AG09309 (cell line): ENCODE measurements at places on chromosomes 5 and 9.

GRCh38 chr5:88657906-88658775 lies 224.8 kb downstream of the MEF2C start:
- no peak for DNase-seq

DNA sequence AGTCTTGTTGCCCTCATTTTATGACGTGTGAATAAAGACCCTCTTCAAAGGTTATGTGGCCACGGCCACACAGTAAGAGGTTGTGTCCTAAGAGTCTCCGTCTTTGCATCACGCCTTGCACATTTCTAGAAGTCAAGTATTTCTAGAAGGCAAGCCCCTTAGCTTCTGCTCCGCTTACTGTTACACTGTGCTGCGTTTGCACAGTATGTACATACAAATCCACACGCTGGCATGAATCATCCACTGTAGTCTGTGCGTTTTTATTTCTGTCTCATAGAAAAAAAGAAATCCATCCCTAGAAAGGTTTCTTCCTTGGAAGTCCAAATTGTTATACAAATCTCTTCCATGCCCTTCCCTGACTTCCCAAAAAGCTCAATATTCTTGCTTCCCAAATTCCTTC lies 21.4 kb upstream of the ICE1 start:
- no peak for DNase-seq

DNA sequence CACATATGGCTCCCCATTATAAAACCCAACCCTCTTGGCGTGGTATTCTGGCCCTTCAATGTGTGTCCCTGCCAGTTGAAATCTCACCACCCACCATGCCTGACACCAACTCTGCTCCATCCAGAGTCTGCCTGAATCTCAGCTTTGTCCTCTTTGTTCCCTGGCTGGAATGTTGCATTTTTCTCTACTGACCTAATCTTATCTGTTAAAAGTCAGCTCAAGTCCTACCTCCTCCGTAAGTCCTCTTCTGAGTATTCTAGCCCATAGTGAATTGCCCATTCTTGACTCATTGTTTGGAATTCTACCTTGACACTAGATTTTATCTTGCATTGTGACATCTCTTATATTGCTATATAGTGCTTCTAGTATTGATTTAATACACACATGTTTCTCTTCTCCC lies 207.1 kb upstream of the VLDLR start:
- no peak for DNase-seq

DNA sequence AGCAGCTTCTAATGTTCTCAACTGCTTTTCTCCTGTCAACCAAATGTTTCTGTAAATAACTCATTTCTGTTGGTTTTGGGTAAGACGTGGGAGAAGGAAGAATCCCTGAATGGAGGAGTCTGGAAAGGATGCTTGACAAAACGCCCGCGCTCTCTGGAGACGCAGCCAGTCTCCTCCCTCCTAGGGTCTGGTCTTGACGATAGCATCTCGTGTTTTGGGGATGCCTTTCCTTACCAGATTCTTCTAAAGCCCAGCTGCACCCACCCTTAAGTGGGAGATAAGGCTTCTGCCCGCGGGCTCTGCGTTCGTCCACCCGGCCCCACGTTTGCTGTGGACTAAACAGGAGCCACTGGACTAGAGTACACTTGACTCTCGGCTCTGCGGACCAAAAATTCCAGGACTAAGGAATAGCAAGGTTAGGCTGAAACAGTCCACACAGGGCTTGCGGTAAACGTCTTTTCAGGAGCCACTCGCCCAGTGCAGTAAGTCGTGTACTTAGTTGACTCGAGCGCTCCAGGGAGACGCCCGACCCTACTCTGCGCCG lies 491 bp upstream of the CTSL start:
- DNase-seq = no peak

DNA sequence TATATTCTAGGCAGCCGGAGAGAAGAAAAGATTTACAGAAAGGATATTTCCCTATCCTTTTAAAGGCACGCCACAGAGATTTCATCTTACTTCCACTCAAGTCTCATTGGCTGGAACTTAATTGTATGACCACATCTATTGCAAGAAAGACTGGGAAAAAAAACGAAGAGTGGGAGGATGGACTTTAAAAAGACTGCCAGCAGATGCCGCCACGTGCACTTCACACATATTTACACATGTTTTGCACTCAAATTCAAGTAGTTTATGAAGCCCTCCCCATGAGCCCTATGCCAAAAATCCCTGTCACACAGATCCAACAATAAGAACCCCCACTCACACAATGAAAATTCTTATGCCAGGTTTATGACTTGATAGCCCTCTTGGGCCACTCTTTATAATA lies 138.5 kb upstream of the TYRP1 start:
- DNase-seq = no peak

GRCh38 chr9:127252410-127253318 lies 11.9 kb upstream of the GARNL3 start:
- no peak for DNase-seq
